ENCODE measurements at places on chromosomes 2 and 18.

GRCh38 chr2:75047189-75047991 lies 88.9 kb downstream of the POLE4 start:
- no peak for DNase-seq

GRCh38 chr2:97834610-97835009 lies 121.2 kb downstream of the ZAP70 start:
- DNase-seq, result no peak

GRCh38 chr18:3251249-3251962 lies 3.8 kb downstream of the MYL12A start:
- DNase-seq, result no peak

- no peak for DNase-seq
Measured at GRCh38 chr2:130871843-130872740, 35.4 kb downstream of the ARHGEF4 start.

- DNase-seq, result no peak
Measured at GRCh38 chr2:213490087-213490486, 205.8 kb downstream of the SPAG16 start.

DNA sequence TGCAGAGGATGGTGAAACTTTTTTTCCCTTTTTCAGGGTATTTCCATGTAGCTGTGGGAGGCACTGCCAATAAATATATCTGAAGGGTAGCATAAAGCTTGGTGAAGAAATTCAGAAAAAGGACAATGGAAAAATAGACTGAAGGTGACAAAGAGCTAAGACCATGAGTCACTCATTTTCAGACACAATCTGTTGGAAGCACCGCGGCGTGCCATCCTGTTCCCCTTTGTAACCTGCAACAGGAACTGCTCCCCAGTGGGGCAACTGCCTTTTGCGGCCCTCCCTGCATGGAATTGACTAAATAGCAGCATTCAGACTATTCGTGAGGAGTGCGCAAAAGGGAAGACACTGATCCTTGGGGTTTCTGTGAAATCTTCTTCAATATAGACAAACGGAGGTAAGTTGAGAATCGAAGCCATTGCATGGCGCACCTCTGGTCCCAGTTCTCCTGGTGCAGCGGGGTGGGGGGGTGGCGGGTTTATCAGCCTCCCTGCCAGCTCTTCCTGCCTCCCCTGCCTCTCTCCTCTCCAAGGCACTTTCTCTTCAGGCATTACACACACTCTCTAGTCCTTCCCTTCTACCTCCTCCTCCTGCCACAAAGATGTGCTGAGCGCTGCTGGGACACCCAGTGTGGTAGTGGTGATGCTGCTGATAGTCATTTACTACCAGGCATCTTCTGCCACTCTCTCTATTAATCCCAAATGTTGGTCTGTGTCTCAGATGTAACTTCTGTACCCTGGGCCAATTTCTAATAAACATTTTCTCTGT lies 126.2 kb upstream of the TMEM200C start:
- DNase-seq, result no peak

- DNase-seq, result no peak
Measured at GRCh38 chr2:39020383-39020782, 100.5 kb downstream of the SOS1 start.

- no peak for DNase-seq
Measured at GRCh38 chr18:59096098-59096789, 43.4 kb upstream of the SEC11C start.

DNA sequence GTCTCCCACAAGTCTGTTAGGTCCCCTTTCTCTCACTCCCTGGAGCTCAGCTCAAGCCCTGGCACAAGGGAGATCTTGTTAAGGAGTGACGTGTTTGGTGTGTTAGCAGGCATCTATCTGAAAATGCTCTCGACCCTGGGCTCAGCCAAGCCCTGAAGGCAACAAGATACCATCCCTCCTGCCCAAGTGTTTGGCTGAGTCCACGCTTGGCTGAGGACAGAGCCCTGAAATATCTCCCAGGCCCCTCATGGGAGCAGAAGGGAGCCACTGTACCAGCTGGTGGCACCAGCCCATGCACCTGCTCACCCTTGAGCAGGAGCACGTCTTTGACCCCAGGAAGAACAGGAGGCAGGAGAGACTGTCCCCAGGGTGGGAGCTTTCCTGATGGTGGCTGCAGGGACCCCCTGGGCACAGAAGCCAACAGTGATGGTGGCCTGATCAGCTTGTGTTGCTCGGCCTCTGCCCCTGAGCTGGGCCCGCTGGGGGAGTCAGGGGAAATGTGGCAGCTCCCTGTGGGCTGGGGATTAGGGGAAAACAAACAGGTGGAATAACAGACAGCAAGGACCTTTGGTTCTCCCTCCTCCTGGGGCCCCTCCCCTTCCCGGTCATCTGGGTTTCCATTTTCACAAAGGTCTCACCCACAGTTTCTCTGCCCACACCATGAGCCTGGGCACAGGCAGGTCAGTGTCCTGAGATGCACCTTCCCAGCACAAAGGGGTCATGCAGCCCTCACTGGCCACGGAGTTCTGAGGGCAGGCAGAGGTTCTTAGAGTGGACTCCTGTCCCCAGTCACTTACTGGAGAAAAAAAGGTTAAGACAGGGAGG lies 91.6 kb downstream of the RHOB start:
- peak; percentile 17 for DNase-seq

GRCh38 chr2:229539628-229540027 lies 174.7 kb downstream of the DNER start:
- DNase-seq, result no peak

GRCh38 chr2:70214953-70215549 lies 24.2 kb upstream of the C2orf42 start:
- no peak for DNase-seq

- no peak for DNase-seq
Measured at GRCh38 chr18:11516751-11517503, 92.5 kb upstream of the SLC35G4 start.

GRCh38 chr2:148824190-148824589 lies 50.8 kb upstream of the KIF5C start:
- no peak for DNase-seq

DNA sequence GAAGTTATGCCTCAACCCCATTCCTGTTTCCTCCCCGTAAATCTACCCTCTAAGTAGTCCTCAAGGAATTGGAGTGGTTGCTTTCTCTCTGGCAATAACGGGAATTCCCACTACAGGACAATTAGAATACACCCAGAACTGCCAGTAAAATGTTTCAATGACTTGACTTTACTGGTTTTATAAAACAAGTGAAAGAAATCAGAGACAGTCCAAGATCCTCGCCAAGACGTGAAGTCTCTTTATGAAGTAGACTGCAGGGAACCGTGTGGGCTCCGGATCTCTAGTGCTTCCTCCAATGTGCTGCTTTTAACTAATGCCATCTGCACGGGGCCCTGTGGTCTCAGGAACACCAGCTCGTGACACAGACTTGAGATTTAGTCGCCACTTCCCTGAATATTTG lies 101.4 kb downstream of the CPO start:
- DNase-seq, result no peak

GRCh38 chr2:151379169-151379568 lies 21.8 kb downstream of the TNFAIP6 start:
- no peak for DNase-seq

DNA sequence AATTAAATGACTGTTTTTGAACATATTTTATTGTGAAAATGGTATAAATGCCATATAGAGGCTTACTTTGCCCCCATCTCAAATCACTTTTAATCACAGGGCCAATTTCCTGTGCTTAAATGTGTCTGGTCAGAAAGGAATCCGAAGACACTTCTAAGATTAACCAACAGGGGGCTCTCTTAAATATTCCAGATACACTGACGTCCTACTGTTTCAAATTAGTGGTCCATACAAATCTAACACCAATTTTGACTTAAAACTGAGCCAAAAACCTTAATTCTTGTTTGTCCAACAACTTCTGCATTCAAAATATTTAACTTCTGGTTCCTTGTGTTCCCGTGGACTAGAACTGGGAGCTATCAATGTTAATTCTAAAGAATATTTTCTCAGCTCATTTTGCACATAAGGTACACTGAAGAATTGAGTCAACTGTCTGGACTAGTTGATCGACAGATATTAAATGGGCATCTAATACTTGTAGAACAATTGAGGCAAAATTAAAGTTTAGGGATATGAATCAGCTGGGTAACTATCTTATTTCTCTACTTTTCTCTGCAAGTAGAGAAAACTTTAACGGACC lies 557.5 kb downstream of the ARHGAP15 start:
- no peak for DNase-seq

- DNase-seq, result no peak
Measured at GRCh38 chr2:237315829-237316225, 98.1 kb downstream of the COL6A3 start.

GRCh38 chr2:198456418-198456817 lies 652.0 kb downstream of the PLCL1 start:
- no peak for DNase-seq

DNA sequence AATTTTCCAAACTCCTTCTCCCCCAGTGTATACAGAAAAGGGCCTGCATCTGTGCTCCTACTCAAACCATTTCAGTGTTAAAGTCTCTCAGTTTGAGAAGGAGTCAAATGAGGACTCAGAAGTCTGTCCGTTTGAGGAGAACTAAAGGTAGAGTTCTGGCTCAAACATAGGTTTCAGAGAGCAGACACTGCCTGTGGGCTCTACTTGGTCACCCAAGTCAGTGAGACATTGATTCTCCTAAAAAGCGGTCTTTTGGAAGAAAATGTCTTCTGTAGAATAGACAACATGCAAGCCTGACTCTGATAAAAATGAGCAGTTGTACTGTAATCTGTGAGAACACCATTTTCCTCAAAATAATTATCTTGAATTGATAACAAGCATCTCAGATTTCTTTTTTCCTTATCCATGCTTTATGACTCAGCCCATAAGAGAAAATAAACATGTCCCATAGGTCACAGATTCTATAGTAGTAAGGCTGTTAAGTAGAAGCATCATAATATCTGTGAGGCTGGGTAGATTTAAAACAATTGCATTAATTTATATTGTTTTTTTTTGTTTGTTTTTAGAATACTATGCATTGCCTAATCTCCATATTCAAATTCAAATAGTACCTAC lies 82.8 kb downstream of the ASXL3 start:
- no peak for DNase-seq

DNA sequence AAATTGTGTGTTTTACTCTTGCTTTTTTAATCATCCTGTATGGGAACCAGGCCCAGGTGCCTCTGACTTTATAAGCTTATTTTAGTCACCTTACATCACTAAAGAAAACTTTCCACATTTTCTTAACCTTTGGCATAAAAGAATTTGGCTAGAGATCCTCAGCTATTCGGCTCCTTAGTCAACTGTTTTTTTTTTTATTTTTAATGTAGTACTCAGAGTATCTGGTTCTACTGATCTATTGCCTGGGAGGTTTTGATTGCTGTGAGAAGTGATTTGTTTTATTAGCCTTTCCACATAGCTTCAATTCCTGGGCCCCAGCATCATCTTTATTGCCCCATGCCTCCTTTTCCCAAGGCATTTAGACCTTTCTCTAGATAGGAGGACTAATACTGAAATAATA lies 121.0 kb downstream of the MYO1B start:
- no peak for DNase-seq

- no peak for DNase-seq
Measured at GRCh38 chr2:13227578-13227977, 510.8 kb downstream of the TRIB2 start.

DNA sequence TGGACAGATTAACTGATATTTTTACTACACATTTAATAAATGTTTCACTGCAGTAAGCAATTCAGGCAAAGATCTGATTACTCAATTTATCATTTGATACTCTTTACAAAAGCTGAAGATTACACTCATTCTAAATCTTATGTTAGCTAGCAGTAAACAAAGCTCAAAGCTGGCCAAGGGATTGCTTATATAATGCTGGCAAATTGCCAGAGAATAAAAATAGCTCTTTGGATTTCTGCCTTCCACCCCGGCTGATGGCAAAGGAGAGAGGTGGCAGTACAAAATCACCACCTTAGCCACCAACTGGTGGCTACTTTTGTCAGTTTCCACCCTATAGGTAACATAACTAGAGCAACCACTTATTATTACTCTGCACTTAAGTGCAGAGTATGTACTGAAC lies 320.5 kb downstream of the FSIP2 start:
- DNase-seq, result no peak

DNA sequence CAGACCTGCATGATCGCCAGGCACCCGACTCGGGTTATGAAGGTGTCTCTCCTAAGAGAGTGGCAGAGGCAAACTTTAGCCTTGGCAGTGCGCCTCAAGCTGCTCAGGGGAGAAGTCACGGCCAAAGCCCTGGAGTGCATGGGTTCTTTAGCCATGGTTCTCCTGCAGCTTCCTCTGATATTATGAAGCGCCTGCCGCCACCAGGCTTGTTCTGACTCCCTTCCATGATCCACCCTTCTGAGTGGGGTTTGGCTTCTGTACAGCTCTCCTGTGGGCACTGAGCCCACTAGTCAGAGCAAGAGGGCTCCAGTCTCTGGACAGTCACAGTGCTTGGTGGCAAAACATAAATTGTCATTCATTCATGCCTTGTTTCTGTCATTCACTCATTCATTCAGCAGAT lies 25.9 kb upstream of the TMBIM1 start:
- no peak for DNase-seq

- DNase-seq, result peak; percentile 63
Measured at GRCh38 chr2:64945973-64946768, 43.0 kb upstream of the SLC1A4 start.

GRCh38 chr2:149744865-149745264 lies 157.3 kb upstream of the MMADHC start:
- DNase-seq, result no peak

- no peak for DNase-seq
Measured at GRCh38 chr2:232900811-232901735, 31.0 kb downstream of the SNORC start.

DNA sequence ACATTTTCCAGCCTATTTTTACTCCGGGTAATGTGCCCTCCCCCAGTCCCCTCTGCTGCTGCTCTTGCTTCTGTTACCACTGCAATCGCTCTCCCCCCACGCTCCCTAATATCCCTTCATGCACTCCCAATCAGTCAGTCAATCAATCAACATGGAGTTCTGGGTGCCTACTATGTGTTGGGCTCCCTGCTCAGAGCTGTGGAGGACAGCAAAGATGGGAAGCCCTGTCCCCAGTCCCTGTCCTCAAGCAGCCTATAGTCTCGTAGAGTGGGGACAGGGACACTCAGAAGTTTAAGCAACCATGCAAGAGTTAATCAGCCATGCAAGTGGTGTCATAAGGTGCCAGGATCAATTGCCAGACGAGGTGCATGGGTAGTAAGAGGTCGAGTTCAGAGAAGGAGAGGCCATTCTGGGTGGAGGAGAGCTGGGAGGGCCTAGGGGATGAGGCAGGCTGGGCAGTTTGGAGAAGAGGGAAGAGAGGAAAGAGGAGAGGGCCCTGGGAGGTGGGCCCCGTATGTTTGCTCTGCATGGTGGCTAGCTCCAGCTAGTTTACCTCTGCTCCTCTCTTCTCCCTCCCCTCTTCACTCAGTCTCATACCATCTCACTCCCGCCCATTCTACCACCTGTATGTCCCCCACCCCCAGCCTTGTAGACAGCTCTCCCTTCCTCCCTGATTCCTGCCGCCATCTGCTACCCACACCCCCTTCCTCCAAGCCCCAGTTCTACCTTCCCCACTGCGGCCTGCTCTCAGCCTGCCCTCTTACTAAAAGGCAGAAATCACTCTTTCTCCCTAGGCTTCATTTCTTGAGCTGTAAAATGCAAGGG lies 3.9 kb downstream of the ASIC4 start:
- no peak for DNase-seq

- no peak for DNase-seq
Measured at GRCh38 chr2:1702186-1702565, 42.1 kb downstream of the PXDN start.

GRCh38 chr2:161915121-161915520 lies 158.9 kb downstream of the DPP4 start:
- DNase-seq, result no peak

- no peak for DNase-seq
Measured at GRCh38 chr2:170038734-170039133, 139.2 kb upstream of the MYO3B start.

Measured in mucosa of descending colon (tissue), 3 donors.